ENCODE measurements at places on chromosomes 16 and 17.
A peak's percentile ranks its signal among the peaks of the same experiment; 100 is the strongest.

DNA sequence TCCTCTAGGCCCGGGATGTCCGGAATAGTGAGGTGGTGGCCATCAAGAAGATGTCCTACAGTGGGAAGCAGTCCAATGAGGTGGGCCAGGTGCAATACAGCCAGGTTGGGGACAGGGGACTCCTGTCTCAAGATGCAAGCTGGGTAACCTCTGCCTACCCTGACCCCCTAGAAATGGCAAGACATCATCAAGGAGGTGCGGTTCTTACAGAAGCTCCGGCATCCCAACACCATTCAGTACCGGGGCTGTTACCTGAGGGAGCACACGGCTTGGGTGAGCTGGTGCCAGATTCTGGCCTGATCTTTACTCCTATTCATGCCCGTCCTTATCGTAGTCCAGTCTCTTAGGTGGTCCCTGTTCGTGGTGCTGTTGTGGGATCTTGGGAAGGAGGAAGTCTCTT, 4.4 kb downstream of the TAOK2 start:
- no peak for DNase-seq

DNA sequence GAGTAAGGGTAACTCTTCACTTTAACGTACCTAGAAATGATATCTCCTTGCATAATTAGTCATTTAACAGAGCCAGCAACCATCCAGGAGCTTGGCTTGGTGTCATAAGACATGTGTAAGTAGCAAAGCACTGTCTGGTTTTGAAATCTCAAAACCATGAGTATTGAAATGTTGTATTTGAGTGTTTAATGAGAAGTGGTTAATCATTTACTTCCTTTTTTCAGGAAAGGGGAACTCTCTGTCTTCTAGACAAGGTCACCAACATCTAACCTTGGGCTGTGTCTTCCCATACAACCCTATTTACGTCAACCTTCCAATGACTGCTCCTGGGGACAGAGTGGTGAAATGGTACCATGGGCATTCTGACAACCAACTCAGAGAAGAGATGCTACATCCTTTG, 27.1 kb downstream of the PMP22 start:
- no peak for DNase-seq

GRCh38 chr16:78775161-78775561, 675.7 kb downstream of the WWOX start:
- no peak for DNase-seq

DNA sequence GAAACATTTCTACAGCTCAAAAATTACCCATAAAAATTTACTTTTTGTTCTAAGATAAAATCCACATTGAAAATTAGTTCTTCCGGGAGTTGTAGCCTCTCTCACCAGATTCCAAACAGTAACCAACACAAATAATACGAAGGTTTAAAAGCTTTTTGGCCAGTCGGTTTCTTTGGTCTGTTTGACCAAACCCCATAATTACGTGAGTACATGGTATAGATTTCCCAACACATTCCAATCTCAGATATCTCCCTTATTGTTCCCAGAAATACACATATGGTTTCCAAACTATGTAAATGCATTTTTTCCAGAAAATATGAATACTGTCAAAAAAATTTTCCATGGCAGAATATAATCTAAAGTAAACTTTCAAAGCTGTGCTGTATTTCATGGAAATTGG, 722.0 kb downstream of the KCNJ2 start:
- no peak for DNase-seq

DNA sequence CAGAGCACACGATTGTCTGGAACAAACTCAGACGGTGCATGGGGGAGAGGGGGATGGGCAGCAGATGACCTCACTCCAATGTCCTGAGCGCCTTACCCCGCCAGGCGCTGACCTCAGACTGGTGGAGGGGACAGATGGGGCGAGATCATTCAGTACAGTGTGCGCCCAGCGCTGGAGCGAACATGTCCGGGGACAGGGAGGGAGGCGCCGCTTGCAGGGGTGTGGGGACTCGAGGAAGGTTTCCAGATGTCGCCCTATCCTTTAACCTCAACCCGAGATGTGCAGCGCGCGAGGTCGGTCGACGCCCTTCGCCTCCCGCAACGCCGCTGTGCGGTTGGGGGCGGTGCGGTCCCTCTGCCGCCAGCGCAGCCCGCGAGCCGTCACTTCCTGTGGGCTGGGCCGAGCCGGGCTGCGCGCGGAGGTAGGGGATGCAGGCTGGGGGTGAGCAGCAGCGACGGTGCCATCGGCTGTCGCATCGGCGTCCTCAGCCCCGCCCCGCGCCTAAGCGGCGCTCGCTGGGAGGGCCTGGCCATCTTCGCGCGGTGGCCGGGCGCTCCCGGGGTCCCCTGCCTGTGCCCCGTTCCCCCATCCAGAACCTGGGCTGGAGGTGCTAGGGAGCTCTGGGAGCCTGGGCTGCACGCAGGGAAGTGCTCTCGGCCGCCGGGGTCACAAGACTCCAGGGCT, 5.3 kb upstream of the CDR2L start:
- DNase-seq: peak; percentile 75

DNA sequence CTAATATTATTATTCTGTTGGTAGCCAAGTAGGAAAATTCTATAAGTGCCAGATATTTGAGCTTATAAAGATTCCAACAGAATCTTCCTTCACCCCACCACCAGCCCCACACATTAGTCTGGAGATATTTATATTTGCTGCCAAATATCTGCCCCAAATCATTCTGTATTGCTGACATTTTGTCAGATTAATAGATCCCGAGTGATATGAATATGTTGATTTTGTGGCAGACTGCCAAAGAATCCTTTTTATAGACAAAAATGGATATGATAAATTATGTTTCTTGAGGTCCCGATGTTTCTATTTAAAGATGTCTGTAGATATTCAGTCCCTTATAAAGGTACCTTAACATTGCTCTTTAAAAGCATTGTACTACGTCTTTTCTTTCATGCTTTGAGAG, 162.2 kb upstream of the KCNJ16 start:
- DNase-seq: no peak

DNA sequence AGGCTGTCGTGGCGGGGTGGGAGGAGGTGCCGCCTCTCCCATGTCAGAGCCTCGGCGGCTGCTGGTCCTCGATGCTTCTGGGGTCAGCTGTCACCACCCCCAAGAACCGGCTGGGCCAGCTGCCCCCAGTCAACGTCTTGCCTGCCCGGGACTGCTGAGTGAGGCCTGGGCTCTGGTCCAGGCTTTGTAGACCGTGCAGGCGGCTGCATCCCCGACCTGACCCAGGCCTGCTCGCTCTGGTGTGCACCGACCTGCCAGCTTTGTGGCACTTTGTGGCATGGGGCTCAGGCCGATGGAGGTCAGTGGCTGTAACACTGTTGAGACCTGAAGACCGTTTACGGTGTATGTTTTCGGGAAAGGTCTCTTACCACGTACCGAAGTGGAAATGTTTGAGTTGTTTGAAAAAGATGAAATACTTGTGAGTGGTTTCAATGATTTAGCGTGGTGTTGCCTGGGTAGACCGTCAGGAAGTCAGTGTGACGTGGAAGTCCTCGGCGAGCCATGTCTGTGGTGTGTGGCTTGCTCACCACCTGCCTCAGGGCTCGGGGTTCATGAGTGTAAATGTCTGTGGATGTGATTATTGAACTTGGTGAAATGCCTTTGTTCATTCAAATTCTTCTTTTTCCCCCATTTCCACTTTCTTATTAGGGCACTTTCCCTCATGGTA, 53.2 kb upstream of the ZNF750 start:
- DNase-seq: no peak

DNA sequence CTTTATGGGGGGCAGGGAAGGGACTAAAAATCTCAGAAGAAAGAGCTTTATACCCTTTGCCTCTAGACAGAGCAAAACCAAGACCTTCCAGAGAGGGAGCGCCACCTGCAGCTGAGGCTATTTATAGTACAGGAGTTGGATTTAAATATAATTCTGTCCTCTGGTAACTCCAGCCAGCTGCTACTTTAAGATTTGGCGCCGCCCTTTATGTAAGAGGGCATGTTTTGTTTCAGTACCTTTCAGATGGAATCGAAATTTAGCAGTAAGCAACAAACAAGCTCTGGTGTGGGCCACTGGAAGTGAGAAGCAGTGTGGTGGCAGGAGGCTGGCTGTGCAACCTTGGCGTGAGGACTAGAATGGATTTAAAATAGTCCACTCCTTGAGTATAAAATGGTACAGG, 5.2 kb upstream of the GUCY2D start:
- peak; percentile 53 for DNase-seq

DNA sequence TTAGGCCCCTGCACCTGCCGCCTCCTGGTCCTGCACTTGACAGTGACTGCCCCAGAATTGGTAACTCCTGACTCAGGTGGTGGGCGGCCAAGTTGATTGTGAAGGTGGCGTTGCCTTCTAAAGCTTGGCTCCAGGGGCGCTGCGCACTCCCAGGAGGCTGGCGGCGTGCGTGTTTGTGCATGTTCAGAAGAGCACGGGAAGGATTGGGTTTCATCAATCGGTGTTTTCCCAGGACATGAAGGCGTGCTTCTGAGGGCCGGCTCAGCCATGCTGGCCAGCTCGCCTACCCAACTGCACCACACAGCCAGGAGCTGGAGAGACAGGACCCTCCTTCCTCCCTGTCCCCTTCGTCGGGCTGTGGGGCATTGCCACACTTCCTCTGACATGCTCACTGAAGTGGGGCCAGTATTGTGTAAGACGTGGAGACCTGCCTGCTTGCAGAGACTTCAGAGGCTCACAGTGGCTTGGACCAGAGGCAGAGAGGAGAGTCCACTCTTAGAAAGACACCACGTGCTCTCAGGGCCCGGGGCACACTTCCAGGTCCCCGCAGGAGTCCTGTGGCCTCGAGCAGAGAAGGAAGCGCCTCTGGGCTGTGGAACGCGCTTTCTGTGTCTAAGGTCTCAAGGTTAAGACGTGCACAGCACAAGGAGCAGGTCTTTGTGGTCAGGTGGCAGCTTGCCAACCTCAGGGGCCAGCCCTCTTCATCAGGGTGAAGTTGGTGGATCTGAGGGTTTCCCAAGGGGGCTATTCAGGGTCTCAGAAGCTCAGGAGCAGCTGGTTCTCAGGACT, 2.8 kb downstream of the RAB40C start:
- DNase-seq: peak; percentile 68

DNA sequence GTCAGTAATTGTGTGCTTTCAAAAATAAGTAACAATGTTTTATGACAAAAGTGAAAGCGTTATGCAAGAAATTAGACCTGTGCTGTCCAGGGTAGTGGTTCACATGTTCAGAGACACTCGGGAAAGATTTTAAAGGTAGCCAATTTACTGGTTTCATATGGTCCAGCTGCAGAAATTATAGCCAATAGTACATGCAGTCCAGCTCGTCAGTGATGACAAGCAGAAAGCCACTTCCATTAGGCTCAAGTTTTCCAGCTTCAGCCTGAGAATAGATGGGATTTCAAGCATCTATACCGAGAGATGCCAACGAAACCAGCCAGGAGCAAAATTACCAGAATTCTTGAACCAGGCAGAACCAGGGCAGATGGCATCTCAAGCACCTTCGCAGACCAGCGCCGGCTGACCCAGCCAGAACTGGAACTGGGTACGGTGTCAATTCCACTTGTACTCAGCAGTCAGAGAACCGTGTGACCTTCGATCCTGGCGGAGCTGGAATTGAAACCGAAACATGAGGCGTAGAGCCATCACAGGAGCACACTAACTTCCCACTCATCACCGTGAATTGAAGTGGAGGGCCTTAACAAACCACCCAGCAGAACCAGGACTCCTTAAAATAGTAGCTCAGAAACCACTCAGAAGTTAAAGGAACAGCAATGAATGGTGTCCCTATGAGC, 207.9 kb upstream of the HSBP1 start:
- DNase-seq: no peak

DNA sequence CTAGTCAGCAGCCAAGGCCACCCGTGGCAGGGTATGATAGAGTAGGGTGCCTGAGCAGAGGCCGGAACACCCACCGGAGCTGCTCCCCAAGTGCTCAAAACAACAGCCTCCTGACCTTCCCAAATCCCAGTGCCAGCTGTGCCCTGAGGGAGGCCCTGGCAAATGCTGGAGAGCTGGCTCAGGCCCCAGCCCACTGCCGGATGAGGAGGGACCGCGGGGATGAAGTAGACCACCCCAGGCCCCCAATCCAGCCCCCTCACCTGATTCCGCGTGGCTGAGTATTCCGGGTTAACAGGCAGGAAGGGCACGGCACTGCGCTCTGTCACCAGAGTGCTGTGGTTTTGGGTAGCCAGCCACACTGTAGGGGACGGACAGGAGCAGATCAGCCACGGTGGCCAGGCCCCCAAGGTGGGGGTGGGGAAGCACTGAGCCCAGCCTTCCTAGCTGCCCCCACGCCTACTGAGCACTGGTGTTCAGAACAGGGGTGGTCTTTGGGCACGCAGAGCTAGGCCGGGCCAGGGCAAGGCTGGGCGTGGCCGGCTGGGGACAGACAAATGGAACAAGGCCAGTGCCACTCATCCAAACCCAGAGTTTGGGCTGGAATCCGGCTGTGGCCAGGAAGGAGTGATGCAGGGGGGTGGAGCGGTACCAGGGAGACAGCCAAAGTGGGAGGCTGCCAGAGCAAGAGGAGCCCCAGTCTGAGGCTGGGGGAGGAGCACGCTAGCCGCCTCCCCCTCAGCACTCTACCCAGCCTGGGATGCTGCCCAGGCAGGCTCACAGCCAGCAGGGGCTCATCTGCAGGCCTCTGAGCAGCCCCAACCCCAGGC, 9.1 kb downstream of the TP53I13 start:
- DNase-seq: peak; percentile 16

DNA sequence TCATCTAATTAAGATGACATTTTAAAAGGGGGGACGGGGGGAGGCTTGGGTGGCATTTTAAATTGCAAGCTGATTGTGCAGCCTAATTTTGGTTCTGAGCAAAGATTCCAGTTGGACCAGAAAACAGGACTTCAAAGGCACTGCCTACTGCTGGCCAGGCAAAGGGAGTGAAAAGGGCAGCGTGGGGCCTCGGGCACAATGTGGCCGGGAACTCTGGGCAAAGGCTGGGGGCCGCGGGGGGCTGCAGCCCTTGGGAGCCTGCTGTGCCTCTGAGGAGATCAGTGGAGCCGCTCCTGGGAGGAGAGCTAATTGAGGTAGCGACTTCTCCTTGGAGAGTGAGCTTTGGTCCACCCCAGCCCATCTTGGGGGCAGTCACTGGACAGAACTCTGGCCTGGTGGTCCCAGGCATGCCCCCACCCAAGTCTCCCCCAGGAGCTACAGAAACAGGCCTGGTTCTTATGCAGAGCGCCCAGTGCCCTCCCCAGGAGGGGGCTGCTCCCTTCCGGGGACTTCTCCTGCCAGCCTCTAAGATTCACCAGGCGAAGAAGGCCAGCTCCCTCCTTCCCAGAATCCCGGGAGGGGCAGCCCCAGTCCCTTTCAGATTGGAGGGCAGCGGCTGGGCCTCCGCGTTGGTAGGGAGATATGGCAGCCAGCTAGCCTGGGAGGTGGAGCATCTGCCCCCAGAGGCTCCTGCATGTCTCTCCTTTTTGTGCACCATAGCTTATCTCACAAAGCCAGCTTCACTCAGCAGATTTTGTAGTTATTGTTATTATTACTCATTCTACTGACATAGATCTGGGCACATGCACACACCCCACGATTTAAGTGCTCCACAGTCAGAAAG, 115.6 kb downstream of the GNAO1 start:
- DNase-seq: no peak
